ENCODE measurements at places on chromosomes 2 and 18.

GRCh38 chr2:231393149-231394131 lies 2.1 kb upstream of the B3GNT7 start:
- peak; percentile 24 for DNase-seq

GRCh38 chr2:188203776-188204175 lies 87.9 kb upstream of the GULP1 start:
- no peak for DNase-seq

DNA sequence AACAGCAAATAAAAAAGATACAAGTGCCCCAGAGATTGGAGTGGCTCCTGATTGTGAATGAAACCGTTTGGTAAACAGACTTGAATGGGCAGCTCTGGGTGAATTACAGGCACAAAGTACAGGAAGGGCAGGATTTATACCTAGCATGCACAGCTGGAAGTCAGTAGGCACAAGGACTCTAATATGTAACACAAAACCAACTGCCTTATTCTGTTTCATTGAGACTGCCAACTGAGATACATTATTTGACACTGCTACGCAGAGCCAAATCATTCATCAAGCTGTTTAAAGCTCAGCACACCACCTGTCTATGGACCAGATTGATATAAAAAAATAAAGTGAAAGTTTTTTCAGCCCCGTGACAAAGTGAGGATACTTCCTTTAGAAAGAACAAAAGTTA lies 541.2 kb downstream of the NUP35 start:
- DNase-seq, result no peak

DNA sequence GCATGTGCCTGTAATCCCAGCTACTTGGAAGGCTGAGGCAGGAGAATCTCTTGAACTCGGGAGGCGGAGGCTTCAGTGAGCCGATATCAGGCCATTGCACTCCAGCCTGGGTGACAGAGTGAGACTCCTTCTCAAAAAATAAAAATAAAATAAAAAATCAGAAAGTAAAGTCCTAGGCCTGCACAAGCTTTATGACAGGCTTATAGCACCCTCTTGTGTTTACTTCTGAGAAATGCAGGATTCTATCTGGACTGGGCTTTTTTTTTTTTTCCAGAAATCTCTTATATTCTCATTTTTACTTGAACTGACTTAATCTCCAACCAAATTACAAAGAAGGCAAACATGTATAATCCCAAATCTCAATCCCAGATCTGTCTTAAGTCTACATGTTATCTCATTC lies 26.1 kb upstream of the REG3G start:
- no peak for DNase-seq

DNA sequence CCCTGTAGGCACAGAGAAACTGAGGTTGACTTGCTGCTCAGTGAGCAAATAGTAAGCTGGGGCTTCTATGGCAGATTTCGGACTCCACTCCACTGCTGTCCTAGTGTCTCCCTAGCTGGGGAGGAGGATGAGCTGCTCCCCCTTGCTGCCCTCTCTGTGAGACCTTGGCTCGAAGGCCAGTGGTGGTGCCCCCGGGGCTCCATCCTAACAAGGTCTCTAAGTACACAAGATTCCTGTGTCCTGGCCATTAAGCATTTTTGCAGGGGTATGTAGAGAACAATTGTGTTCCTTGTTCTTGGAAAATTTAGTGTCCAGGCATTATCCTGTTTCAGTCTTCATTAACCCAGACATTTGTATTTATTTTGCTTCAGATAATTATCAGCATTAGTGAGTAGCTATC lies 21.3 kb upstream of the BCL2L11 start:
- no peak for DNase-seq

GRCh38 chr2:30491225-30491624 lies 44.2 kb downstream of the LCLAT1 start:
- no peak for DNase-seq

DNA sequence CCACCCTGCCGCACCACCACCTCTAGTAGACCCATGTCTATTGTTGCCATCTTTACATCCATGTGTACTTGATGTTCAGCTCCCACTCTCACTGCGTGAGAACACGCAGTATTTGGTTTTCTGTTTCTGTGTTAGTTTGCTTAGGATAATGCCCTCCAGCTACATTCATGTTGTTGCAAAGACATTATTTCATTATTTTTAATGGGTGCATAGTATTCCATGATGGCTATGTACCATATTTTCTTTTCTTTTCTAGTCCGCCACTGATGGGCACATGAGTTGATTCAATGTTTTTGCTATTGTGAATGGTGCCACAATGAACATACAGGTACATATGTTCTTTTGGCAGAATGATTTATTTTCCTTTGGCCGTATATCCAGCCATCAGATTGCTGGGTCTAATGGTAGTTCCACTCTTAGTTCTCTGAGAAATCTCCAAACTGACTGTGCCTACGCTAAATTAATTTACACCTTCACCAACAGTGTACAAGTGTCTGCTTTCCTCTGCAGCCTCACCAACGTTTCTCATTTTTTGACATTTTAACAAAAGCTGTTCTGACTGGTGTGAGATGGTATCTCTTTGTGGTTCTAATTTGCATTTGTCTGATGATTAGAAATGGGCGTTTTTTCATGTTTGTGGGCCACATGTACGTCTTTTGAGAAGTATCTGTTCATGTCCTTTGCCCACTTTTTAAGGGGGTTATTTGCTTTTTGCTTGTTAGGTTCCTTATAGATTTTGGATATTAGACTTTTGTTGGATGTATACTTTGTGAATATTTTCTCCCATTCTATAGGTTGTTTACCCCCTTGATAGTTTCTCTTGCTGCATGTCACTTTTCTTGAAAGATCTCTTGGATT lies 10.5 kb upstream of the ZNF513 start:
- DNase-seq, result no peak

GRCh38 chr2:172038604-172039003 lies 38.9 kb downstream of the METAP1D start:
- no peak for DNase-seq

DNA sequence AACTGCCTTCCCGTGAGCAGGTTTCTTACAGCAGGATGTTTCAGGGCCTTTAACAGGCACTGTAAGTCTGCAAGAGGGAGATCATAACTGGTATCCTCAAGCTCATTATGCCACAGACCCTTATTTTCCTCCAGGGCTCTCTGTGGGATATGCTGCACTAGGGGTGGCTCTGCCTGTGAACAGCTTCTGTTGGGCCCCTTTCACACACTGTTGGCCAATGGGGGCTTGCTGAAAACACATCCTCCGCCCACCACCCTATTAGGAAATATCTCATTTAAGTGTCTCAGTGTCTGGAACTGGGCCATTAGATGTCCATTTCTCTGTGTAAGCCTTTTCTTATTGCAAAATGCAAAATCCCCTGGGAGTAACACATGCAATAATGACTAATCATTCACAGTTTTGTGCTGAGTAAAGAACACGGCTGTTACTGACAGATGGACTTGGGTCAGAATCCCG lies 414.3 kb upstream of the HS6ST1 start:
- no peak for DNase-seq

DNA sequence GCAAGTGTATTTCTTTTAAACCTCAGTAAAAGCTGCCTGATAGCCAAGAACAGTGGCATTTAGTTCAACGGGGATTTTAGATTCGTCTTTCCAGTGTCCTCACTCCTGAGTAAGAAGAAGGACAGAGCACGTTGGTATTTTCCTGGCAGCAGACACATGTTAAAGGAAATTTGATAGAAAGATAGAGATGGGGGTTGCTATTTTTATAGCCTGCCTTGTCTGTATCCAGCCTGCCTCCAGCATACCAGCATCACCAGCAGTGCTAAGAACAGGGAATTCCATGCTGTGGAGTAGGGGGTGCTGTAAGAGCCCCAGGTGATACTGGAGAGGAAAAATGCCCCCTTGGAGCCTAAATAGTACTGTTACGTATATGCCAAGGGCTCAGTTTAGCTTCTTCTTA lies 1.1 kb upstream of the SMYD1 start:
- no peak for DNase-seq

GRCh38 chr2:13193900-13194299 lies 477.2 kb downstream of the TRIB2 start:
- DNase-seq, result no peak

DNA sequence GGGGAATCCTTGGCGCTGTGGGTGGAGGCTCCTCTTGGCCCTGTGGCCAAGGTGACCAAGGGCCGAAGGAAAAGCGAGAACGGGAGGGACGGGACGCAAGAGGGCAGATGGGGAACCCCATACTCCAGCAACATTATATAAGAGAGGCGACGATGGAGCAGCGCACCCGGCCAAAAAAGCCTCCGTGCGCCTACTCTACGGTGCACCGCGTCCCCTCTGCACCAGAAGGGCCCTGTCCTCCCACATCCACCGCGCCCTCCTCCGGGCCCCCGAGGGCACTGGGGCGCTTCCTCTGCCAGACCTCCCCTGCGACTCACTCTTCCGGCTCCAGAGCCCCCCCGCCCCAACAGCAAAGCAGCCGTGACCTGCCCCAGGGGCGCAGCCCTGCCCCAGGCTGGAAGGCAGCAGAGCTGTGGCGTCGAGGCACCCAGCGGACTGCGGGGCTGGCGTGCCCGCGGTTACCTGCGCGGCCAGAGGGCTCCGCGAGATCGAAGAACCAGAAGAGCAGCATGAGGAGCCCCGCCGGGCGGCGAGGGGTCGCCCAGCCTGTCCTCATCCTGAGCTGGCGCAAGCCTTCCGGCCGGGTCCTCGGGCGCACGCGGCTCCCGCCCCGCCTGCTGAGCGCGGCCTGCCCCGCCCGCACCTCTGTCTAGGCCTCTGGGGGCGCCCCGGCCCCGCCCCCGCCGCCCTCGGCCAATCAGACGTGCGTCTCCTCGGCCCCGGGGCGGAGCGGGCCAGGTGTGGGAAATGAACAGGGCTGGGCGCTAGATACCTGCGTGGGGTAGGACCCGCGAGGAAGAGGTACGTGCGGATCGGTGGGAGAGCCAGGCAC lies 106.3 kb upstream of the CD302 start:
- DNase-seq, result peak; percentile 88

- no peak for DNase-seq
Measured at GRCh38 chr2:71154798-71155197, 24.4 kb downstream of the MPHOSPH10 start.

DNA sequence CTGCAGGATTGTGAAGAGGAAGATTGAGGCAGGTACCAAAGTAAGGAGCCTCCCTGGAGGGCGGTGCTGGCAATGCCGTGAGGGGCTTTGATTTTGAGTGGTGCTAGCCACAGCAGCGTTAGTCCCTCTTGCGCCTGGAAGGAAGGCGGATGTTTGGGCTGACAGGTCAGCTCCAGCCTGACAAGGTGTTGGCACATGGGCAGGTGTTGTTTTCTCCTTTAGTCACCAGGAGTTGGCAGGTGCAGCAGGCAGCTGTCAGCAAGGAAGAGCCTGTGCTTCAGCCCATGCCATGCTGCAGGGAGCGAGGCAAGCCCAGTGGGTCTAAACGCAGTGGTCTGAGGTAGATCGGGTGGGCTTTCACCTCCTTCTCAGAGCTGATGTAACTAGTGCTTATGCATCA lies 8.5 kb downstream of the SEC11C start:
- DNase-seq, result no peak

DNA sequence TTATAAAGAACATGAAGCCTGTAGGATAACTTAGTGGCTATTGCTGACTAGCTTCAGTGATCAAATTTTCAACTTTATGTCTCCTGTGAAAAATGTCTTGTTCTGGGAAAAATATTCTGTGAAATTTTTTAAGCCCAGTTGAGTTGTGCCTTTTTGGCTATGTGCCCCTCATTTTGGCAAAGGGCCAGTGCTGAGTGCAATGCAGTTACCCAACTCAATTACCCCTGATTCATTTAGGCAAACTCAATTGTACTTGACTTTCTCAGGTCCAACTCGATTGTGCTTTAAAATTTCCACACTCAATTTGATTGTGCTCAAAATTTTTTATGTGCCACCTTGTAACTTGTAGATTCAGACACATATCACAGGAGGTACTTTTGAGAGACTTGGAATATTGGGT lies 548.8 kb upstream of the NRP2 start:
- no peak for DNase-seq

DNA sequence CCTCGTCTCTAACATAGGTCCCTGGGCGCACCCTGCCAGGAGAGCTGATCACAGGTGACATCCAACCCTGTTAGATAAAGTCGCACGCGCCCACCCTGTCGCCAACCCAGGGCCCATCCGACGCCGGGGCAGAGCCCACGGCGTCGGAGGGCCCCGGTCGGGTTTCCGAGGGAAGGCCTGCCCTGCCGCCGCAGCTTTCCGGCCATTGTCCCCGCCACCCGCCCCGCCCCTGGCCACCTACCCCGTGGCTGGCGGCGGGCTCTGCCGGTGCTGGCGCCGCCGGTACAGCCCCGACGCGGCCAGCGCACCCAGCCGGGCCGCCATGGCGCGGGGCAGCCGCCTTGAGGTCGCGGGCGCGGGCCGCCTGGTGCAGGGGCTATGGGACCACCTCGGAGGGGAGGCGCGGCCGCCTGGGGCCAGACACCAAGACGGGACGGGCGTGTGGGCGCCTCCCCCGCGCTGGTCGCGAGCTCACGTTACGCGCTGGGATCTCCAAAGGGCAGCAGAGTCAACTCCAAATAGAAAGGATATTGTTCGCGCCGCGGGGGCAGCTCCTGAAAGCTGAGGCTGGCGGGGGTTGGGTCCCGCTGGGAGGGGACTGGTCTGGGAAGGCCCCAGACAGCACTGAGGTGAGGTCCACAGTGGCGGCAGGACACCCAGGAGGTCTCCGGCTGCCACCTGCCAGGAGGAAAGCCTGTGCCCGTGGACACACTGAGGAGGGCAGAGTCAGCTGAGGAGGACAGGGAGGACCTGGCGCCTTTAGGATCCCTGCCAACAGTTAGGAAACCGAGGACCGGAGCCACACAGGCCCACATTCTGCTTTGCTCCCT lies 11.1 kb downstream of the LIMS2 start:
- no peak for DNase-seq
